ENCODE measurements at places on chromosomes 16 and 17.

DNA sequence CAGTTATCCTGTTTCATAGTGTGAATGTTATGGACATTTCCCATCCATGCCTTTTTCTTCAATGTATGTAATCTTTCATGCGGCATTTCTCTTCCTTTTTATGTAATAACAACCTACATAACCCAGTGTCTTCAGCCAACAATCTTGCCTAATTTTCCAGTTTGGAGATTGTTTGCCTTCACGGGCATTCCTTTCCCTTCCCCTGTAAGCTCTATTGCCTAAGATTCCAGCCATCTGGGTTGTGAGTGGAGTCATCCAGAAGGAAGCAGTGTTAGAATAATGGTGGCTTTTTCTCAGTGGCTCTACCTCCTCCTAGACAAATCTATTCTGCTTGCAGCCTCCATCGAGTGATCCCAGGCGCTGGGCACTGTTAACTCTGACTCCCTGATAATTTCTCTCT is 22.3 kb downstream of the SYCE1L start:
- H3K36me3 ChIP-seq: no peaks in the 10 kb centered on the region
- no peak for DNase-seq
- no peak overlapping the region for H3K27ac ChIP-seq
- no peak overlapping the region for H3K4me3 ChIP-seq

GRCh38 chr16:17342031-17342430 is 128.7 kb downstream of the XYLT1 start:
- H3K4me3 ChIP-seq: no peak overlapping the region
- no peak overlapping the region for H3K27ac ChIP-seq
- H3K27me3 ChIP-seq: no peaks in the 10 kb centered on the region
- no peaks in the 10 kb centered on the region for H3K36me3 ChIP-seq

DNA sequence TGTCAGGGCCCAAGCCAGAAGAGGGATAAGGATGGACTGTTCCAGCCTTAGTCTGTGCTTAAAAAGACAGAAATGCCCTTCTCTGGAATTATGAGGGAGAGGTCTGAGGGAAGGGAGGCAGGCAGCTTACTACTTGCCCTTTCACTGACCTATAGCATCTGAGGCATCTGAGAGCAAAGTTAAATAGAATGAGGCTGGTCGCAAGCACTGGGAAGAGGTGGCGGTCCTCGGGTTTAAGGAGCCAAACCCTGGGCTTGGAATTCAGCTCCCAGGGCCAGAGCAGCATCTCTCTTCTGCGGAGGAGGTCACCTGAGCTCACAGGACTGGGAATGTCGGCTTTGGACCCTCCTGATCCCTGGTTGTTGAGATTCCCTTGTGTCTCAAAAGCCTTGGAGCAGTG is 3.1 kb upstream of the LIMD2 start:
- no peak for DNase-seq
- no peak overlapping the region for H3K27ac ChIP-seq
- peaks cover 7% of the 10 kb centered on the region for H3K27me3 ChIP-seq

GRCh38 chr16:75070012-75070841 is 46.4 kb downstream of the LDHD start:
- H3K4me1 ChIP-seq: peaks cover 8% of the 10 kb centered on the region
- no peaks in the 10 kb centered on the region for H3K27me3 ChIP-seq
- H3K36me3 ChIP-seq: no peaks in the 10 kb centered on the region
- peak; percentile 52 for DNase-seq
